Stimulated activated CD4-positive, alpha-beta T cell treated with anti-CD3 and anti-CD28 coated beads, Interleukin-4, amount 100 ng/mL, for 4 hours (primary cell): ENCODE measurements at places on chromosomes 3 and 15.

DNA sequence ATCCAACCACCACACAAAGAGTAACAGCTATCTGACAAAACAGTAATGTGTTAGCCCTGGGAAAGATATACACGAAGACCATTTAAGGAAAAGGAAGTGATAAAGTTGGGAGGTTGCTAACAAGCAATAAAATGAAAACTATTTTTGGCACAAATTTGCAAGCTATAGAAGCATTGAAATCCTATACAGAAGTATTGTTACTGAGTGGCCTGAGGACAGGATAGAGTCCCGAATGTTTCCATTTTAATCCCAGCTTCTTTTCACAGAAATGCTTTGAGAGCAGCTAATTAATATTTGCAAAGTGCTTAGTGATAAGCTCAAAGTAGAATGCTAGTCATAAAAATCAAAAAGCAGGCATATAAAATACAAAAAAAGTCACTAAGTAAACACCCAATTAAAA is 51.5 kb downstream of the RAD18 start:
- DNase-seq: no peak

- DNase-seq: no peak
These were observed 7.4 kb downstream of the EAF1 start for GRCh38 chr3:15434756-15435155.

- no peak for DNase-seq
These were observed 25.2 kb upstream of the GOLGA6C start for GRCh38 chr15:75232826-75233503.

- no peak for DNase-seq
These were observed 84.0 kb downstream of the FILIP1L start for GRCh38 chr3:100030346-100030745.

DNA sequence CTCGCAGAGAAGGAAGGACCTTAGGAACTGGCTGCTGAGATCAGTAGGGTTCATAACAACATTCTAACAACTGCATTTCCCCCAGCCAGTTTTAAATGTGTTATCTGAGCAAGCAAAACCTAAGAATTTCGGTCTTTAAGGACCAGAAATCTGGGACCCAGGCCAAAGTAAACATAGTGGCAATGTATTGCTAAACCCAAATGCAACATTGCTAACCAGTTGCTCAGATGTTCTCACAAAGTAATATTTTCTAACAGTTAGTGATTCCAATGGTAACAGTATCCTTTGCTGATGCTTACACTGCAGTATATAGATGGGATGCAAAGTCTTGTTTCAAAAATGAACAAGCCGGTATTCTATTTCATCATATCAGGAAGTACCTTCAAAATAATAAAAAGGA is 254.3 kb downstream of the RYR3 start:
- no peak for DNase-seq

- DNase-seq: no peak
These were observed 32.6 kb upstream of the RAB11A start for GRCh38 chr15:65836665-65837064.

- DNase-seq: no peak
These were observed 309.1 kb downstream of the TUSC7 start for GRCh38 chr3:117018655-117019054.

GRCh38 chr15:70154718-70155347 is 57.1 kb upstream of the TLE3 start:
- no peak for DNase-seq

- DNase-seq: no peak
These were observed 63.3 kb downstream of the DOCK3 start for GRCh38 chr3:50737906-50738598.

DNA sequence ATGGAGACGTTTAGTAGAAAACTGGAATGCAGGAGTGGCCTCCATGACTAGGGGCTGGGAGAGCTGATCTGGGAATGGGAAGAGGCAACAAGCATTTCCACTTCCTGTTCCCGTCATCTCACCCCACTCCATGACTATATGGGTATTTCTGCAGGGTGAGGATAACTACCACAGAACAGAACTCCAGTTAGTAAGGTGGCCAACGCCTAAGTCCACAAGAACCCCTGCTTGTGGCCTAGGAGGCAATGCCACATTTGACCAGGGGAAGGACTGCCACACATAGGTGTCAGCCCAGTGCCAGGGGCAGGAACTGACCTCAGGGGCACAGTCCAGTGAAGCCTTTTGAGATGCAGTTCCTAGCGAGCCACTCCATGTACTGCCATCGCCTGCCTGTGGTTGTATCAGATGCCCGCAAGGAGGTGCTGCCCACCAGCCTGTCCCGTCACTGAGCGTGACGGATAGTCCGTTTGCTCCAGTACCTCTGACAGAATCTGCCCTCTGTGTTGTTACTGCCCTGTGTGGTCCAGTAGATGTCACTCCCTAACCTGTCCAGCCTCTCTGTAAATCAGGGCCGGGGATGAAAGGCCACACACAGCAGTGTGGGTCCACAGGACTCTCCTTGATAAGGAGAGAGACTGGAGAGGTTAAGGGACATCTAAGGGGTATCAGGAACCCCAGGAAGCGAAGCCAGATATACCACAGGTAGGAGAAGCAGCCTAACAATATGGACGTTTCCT is 3.5 kb upstream of the MTFMT start:
- peak; percentile 12 for DNase-seq

- DNase-seq: no peak
These were observed 152.3 kb downstream of the LRRN1 start for GRCh38 chr3:3951501-3951900.

DNA sequence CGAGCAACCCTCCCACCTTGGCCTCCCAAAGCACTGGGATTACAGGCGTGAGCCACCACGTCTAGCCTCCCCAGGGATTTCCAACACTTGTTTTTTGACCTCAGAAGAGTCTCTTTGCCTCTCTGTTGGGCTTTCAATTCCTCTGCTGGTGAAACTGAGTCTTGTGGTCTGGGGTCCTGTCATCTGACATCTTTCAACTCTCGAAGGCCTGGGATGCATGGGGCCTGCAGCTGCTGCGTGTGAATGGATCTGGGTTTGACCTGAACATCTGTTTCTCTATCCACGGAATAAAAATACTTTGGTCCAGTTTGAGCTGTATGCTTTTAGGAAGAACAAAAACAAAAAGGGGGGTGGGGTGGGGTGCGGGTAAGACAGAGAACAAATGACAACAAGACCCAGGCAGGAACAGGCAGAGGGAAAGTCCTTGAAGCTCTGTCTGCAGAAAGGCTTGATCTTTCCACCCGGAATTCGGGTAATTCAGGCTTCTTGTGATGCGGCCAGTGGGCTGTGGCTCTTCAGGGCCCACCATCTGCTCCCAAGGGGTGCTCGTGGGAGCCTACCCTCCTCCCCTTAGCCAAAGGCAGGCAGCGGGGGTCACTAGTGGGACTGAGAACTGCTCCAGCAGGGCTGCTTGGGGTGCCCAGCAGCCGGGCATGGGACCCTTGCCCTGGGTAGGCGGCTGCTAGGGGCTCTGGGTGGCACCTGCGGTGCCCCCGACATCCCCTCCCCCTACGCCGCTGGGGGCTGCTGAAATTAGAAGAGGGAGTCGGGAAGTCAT is 71.5 kb downstream of the SLC12A8 start:
- no peak for DNase-seq

DNA sequence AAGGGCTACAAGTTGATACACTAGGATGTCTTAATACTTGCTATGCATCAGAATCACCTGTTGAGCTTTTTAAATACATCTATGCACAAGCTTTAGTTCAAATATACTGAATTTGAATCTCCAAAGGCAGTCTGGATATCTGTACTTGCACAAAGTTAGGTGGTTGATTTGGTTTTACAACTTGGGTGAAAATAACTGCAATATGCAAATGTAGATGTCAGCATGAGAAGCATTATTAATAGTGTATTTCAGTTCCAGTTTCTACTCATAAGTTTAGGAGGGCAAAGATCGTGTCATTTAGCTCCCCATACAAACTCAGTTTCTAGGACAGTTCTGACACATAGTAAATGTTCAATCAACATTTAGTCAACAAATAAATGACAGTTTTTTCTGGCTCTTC is 25.6 kb downstream of the IQCB1 start:
- DNase-seq: no peak

DNA sequence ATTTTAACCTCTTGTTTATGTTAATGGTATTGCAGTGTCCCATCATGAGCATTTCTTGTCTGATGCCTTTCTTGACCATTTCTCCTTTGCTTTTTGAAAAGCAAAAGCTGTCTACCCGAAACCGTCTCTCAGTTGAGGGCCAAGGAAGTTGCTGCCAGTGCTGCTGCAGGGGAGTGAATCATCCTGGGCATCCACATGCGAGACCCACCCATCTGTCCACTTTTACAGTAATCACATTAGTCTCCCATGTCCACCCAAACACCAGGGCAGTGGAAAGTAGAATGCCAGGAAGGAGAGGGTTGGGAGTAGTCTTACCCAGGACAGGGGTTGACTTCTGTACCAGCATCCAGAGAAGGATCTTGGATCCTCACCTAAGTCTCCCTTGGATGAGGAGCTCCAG is 48.6 kb upstream of the TEX264 start:
- DNase-seq: no peak

- DNase-seq: no peak
These were observed 25.0 kb downstream of the SH3GL3 start for GRCh38 chr15:83472151-83472550.

DNA sequence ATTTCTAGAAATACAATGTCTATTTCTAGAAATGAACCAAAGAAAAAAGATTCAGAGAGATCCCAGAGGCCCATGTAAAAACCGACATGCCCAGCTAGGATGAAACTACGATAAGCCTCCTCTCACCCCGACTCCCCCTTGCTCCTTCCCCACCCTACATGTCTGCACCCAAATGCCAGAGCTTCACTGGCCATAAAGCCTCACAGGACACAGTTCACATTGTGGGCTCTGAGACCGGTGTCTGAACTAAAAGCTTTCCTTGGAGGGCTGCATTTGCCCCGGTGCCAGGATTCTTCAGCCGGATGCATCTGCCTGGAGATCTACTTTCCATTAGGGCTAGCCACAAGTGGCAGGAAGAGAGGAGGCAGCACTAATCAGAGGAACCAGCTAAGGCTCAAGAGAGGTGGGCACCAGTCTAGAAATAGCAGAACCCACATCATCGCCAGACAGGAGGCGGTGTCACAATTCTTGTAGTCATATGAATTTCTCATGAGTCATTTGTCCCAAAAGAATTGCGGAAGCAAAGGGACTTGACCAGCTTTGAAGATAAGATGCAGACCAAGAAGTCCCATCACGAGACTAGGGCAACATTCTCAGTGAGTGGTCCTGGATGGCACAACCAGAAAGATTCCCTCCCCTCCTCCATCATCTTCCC is 353.6 kb downstream of the NTRK3 start:
- no peak for DNase-seq

GRCh38 chr3:123083383-123084124 is 16.7 kb downstream of the PDIA5 start:
- no peak for DNase-seq

GRCh38 chr15:64067564-64068030 is 21.3 kb upstream of the DAPK2 start:
- DNase-seq: peak; percentile 54

- no peak for DNase-seq
These were observed 74.4 kb downstream of the DLG1 start for GRCh38 chr3:197224034-197224444.

GRCh38 chr3:182711261-182711683 is 82.0 kb upstream of the ATP11B start:
- DNase-seq: no peak

GRCh38 chr15:43184407-43185124 is 637 bp upstream of the CCNDBP1 start:
- no peak for DNase-seq

DNA sequence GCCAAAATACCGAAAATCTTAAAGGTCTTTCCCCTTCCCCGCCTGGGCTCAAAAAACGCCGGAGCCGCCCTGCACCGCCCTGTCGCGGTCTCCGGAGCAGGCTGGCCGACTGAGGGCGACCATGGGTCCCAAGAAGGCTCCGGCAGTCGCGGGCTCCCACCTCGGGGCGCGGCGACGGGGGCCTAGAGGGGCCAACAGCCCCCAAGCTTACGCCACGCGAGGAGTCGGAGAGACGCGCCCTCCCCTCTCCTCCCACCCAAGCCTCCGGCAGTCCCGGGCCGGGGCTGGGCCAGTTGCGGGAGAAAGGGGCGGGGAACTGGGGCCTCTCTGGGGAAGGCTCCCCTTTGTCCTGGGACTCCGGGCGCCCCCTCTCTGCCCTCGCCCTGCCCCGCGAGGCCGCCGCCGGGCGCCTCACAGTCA is 69.2 kb downstream of the GOLGA8B start:
- DNase-seq: no peak

DNA sequence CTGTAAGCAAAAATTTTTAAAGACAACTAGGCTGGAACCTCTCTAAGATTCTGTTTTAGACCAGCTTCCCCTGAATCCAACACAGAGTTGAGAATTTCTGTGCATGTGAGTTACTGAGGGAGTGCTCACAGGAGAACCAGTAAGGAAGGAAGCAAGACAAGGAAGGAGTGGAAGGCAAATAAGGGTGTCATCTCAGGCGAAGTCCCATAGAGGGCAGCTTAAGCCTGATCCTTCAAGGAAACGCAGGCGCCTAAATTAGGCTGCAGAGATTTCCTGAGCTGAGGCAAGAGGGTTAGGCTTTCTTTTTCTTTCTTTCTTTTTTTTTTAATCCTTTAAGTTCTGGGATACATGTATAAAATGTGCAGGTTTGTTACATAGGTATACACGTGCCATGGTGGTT is 36.2 kb upstream of the COL6A6 start:
- no peak for DNase-seq
